ENCODE measurements at places on chromosomes 4 and X. TPM values are rescaled to one million over a fixed set of nuclear protein-coding genes. Genes with fewer than 3 reads are reported as not detected.

Gene ETNPPL
- 8.2 TPM for total RNA-seq

DNA sequence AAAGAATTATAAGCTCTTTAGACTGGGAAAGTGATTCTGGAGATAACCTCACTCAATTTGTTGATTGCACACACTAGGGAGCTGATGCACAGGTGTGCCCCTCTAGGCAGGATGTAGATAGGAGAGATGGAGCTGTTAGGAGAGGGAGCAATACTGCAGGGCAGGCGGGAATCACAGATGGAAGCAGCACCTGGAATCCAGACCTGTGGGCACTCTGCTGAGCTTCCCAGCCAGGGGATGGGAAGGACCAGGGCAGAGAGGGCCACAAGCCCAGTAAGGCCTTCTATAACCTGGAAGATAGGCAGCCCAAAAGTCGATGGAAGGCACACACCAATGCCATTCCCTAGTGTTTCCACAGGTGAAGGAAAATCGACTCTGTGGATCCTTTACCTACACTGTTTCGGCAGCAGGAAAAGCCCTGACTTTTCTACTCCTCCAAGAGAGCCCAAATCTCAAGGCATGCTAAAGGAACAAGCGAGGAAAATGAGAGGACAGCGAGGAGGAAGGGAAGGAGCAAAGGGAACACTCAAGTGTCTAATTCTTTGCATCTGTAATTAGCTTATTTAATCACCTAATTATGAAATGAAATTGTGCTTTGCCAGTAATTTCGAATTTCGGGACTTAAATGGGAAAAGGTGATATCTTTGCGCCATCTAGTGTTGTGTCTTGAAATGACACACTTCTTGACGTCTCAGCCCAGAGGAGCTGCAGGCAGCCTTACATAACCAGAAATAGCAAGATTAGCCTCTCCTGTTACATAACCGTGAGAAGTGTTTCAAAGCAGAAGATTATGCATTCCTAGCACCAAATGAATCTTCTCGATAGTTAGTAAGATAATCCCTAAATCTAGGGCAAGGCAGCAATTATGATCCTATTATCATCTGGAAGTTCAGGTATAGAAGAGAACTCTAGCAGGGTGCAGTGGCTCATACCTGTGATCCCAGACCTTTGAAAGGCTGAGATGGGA is 31.0 kb upstream of the TLR3 start:
- DNase-seq, result peak; percentile 89

GRCh38 chr4:34158878-34159277 is 2085.4 kb downstream of the ARAP2 start:
- DNase-seq, result no peak

- DNase-seq, result no peak
Observed at GRCh38 chr4:24112466-24112865, 222.6 kb upstream of the PPARGC1A start.

DNA sequence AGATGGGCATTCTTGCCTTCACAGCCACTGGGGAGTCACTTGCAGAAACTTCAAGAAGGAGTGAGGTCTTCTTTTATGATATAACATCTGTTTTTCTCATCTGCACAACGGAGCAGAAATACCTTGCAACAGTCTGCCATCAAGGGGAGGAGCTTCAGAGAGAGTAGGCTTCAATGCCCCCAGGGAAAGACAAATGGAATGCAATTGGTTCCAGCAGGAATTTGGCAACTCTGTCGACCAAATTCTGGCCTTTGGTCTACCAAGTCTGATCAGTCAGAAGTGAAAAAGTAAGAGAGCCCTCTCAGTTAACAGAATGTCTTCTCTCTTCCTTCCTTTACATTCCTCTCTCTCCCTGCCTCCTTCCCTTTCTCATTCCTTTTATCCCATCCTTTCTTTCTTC is 229.3 kb downstream of the IDS start:
- no peak for DNase-seq

GRCh38 chr4:165386328-165386727 is 7.5 kb downstream of the CPE start:
- DNase-seq, result no peak

- DNase-seq, result no peak
Observed at GRCh38 chr4:5930876-5931275, 38.0 kb upstream of the CRMP1 start.

DNA sequence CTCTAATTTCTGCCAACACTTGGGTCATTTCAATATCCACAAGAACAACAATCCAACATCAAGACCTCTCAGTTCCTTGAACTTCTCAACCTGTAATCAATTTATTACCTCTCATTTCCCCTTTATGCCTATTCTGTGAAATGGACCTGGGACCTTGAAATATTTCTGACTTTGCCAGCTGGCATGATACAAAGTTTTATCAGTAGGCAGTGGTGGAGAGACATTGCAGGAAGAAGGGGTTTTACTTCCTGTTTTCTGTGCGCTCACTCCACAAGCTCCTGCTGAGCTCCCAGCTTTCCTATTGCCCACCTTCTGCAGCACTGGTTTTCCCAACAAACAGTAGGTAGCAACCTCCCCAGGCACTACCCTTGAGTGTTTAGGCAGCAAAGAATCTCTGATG is 3.5 kb upstream of the ARHGEF6 start:
- DNase-seq, result no peak

DNA sequence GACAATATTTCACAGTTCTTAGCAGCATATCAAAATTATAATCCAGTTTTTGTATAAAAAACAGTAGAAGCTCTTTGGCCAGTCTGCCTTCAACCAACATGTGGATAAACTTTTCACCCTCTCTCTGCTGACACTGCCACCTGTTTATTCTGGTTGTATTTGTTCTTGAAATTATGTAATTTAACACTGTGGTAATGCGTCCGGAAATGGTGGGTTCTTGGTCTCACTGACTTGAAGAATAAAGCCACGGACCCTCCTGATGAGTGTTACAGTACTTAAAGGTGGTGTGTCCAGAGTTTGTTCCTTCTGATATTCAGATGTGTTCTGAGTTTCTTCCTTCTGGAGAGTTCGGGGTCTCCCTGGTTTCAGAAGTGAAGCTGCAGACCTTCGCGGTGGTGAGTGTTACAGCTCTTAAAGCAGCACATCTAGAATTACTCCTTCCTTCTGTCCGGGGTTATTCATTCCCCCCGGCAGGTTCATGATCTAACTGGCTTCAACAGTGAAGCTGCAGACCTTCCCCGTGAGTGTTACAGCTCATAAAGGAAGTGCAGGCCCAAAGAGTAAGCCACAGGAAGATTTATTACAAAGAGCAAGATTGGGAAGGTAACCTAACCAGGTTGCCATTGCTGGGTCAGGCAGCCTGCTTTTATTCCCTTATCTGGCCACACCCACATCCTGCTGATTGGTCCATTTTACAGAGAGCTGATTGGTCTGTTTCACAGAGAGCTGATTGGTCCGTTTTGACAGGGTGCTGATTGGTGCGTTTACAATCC is 15.7 kb downstream of the FAM184B start:
- no peak for DNase-seq

- no peak for DNase-seq
Observed at GRCh38 chr4:43843501-43843900, 605.1 kb downstream of the KCTD8 start.

DNA sequence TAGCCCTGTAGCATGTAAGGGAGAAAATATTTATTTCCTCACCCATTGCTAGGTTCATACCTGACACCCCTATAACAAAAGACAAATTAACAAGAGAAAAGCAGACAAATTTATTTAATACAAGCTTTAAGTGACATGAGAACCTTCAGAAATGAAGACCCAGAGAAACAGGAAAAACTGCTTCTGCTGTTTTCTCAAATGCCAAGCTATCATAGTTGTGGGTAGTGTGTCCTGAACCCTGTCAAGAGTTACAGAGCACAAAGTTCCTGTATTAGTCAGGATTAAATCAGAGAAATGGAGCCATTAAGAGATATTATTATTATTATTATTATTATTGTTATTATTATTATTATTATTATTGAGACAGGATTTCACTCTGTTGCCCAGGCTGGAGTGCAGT is 17.5 kb downstream of the CCDC160 start:
- no peak for DNase-seq

Gene PLP1
- total RNA-seq, result 727 TPM

- no peak for DNase-seq
Observed at GRCh38 chr4:22237846-22238494, 277.9 kb downstream of the ADGRA3 start.

- no peak for DNase-seq
Observed at GRCh38 chr4:152784490-152785350, 5.0 kb downstream of the ARFIP1 start.

DNA sequence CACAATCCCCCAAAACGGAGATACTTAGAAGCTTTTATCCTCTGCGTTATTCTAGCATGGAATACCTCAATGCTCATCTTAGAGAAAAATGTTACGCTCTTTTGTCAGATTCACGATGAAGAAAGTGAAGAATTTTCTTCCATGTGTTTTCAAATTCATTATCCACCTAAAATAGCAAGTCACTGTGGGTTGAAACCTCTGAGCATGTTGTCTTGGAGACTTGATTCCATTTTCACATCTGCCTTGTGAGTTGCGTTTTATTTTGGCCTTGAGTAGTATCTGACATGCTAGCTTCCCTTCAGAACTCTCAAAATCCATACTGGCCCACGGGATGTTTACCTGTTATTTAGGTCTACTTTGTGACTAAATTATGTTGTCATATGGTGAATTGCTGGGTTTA is 66.3 kb downstream of the C4orf46 start:
- DNase-seq, result no peak

- DNase-seq, result no peak
Observed at GRCh38 chr4:136748773-136749172, 783.5 kb downstream of the PCDH18 start.

Gene SHOX
- total RNA-seq, result 0.60 TPM

Gene PPP4R3C
- not detected for total RNA-seq

Gene GABRQ
- 0.98 TPM for total RNA-seq

Gene GPRIN3
- total RNA-seq, result 5.2 TPM

- DNase-seq, result no peak
Observed at GRCh38 chr4:165489786-165490185, 111.0 kb downstream of the CPE start.

Gene IL2RG
- 12.2 TPM for total RNA-seq

DNA sequence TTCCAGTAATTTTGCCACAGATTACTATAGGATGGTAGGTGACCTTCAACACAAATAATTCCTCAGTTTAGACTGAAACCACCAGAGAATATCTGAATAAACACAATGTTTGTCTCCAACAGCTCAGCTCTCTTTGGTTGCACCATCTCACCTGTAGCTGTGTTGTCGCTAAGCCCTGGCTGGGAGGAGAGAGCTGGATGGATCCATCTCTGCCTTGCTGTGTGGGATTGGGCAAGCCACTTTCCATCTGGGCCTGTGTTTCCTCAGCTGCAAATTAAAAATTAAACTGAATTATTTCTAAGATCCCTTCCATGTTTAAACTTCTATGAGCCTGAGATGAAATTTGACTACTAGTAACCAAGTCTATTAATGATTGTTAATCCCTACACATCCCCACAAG is 310.2 kb downstream of the FBXW7 start:
- no peak for DNase-seq

DNA sequence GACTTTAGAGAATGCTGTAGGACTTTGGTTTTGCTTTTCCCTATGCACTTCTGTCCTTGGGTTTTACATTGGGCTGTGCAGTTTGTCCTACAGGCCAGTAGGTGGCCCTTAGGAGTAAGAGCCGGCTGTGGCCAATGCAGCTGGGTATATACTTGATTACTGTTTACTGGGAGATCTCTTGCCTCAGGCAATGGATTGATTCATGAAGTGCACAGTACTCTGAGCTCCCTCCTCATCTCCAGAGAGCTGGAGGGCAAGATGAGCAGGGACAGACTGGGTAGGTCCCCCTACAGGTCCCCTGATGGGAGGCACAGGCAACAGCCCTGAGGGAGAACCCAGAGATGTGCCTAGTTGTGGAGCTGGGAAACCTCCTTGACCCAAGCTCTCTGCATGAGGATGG is 103.8 kb upstream of the QRFPR start:
- DNase-seq, result peak; percentile 7

DNA sequence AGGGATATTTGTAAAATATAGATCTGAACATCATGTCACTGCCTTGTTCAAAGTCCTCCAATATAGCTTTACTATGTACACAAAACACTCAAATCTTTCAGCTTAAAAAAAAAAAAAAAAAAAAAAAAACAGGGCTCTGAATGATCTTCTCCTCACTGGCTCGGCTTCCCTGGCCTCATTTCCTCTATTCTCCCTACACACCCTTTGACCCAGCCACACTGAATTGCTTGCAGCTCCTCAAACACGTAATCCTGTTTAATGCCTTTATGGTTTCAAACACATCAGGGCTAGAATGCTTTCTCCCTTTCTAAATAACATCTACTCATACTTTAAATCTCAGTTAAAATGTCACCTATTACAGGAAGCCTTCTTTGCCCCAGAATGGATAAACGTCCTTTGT is 60.8 kb downstream of the MTMR8 start:
- no peak for DNase-seq

Gene CTAG2
- not detected for total RNA-seq
